ENCODE measurements at places on chromosomes 2 and 18.

GRCh38 chr2:6168485-6168884 lies 476.3 kb downstream of the SOX11 start:
- DNase-seq, result no peak

- no peak for DNase-seq
These were observed 13.2 kb downstream of the EVA1A start for GRCh38 chr2:75547345-75548035.

GRCh38 chr2:224987733-224988132 lies 54.5 kb downstream of the DOCK10 start:
- DNase-seq, result no peak

DNA sequence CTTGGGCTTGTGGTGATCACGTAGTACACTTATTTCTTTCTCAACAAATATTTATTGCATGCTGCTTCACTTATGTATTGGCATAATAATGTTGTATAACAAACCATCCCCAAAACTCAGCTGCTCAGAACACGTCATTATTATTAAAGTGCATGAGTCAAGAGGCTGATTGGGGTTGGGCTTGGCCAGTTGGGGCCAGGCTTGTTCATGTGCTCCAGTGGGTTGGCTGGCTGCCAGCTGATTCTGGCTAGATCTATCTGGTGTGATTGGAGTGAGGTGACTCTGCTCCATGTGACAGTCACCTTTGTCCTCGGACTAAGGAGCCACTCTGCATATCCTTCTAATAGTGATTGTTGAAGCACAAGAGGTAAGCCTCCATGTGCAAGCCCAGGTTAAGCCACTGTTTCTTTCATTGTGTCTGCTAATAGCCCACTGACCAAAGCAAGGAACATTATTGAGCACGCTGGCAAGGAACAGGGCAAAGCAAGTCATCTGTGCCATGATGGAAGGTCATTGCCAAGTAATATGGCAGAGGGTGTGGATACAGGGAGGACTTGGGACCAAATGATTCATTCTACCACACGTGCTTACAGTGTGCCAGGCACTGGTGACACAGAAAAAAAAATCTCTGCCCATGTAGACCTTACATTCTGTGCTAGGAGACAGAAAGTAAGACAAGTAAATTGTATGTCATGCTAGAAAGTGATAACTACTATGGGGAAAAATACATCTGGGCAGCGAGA lies 63.3 kb upstream of the TMEM182 start:
- DNase-seq, result no peak

DNA sequence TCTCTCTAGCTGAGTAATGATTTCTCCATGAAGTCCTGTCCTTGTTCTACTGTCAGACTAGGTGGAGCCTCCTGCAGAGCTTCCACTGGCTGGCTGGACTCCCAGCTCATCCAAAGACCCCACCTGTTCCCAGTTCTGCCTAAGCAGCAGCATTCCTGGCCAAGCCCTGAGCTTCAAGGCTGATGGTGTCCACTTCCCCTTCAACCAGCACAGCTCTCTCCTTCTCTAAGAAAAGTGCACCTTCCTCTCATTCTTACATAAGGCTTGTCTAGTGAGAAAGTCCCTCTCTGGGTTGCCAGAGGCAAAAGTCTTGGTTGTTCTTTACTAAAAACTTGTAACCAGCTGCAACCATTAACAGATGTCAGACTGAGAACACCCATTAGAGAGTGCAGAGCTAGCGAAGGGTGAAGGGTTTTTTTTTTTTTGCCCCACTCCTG lies 58.9 kb downstream of the CXCR4 start:
- DNase-seq, result no peak

DNA sequence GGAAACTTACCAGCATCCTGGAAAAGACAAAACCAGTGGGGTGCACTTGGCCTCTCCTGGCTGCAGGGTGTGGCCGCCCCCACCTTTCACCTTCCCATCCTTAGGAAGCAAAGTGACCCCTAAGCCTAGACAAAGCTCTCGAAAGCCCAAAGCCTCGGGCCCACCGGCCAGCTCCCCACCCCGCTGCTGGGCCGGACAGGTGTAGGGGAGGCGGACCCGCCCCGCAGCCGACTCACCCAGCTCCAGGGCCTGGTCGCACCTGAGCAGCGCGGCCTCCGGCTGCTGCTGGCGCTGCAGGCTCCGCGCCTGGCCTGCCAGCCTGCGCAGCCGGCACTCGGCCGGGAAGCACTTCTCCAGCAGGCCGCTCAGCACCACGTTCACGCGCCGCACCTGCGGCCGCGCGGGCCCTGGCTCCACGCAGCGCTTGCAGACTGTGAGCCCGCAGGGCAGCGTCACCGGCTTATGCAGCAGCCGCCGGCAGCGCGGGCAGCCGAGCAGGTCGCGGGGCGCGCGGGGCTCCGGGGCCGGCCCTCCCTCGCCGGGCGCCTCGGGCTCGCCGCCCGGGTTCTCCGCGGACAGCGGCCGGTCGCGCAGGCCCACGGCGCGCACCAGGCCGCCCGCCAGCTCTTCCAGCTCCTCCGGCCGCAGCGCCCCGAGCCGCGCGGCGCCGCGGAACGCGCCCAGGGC lies 979 bp downstream of the LONRF2 start:
- DNase-seq, result no peak

DNA sequence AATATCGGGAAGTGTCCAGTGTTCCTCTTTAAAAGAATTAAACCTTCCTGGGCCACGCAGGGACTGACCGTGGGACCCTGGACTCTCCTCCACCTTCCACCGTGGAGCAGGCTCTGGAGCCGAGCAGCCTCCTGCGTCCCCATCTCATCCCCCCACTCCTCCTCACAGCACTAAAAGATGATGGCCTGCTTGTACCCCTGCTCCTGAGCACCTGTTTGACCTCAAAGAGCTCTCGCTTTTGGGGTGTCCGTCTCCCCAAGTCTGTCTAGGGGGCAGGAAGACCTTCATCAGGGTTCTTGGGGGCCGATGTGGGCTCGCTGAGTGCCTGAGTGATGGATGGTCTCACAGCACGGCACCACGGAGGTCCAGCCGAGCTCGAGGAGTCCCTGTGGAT lies 1.2 kb upstream of the SDC1 start:
- no peak for DNase-seq

DNA sequence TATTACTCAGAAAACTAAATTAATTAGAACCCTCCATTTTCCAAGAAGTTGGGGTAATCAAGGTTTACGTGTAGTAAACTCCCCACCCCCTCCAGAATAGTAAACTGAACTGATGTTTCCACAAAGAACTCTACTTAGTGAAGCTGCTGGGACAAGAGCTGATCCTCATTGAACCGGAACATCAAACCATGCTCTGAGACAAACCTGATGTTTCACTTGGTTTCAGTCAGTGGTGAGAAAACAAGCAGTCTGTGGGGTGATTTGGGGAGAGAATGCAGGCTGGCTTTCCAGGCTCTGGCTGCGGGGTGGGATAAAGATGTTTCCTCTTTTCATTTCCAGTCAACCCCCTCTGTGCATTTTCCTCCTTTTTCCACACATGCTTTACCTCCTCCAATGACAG lies 38.2 kb downstream of the CELF4 start:
- no peak for DNase-seq

GRCh38 chr2:233208382-233209116 lies 42.9 kb upstream of the ATG16L1 start:
- no peak for DNase-seq

DNA sequence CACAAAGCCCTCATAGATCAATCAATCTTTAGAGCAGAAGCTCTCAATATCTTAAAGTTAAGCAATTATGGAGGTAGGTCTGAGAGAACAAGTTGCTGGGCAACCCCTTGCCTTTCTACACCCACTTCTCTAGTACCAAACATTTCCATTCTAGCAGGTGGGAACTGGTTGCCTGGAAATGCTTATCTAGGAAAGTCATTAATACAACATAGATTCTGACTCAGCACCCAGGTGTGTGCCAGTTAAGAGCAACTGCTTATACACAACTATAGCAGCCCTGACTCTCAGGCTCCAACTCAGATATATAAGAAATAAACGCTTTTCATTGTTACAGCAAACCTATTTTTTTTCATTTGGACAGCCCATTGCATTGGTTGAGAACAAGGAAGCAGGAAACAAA lies 237.7 kb downstream of the IRS1 start:
- DNase-seq, result no peak

DNA sequence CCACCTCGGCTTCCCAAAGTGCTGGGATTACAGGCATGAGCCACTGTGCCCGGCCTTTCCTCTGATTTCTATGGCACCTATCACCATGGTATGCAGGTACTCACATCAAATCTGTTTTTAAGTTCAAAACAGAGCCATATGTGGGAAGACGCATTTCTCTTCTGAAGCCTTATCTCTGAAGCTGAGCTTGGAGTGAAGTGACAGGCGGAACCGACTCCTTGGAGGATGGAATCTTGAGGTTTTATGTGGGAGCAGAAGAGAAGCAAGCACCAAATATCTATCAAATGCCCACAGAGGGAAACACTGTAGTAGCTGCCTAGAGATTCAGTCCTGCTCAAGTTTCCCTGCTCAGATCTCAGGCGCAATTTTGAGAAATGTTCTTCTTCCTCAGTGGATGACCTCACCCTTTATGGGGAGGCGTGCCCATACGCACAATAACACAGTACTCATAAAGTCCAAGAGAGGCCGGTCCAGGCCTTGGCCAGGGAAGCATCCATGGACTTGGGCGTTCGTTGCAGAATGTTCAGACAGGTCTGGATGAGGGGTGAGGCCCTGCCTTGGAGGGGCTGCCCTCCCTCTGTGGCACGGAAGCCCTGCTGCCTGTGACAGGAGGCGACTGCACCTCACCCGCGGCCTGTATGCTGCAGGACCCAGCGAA lies 67.9 kb downstream of the HNRNPLL start:
- DNase-seq, result no peak

GRCh38 chr2:128717758-128718710 lies 399.4 kb upstream of the HS6ST1 start:
- DNase-seq, result no peak

DNA sequence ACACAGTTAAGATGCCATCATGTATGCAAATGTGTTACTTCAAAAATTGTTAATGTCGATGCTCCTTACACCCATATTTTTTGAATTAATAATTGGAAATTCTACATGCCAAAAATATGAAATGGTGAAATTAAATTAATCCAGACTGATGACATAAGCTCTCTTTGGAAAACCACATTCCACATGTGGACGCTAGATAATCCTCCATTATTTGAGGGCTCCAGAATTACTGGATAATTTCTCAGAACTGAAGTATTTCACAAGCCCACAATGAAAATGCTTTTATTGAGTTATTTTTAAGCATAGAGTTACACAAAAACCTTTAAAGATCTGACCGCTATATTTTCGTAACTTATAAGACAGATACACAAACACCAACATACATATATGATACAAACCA lies 47.8 kb downstream of the FARSB start:
- DNase-seq, result no peak

DNA sequence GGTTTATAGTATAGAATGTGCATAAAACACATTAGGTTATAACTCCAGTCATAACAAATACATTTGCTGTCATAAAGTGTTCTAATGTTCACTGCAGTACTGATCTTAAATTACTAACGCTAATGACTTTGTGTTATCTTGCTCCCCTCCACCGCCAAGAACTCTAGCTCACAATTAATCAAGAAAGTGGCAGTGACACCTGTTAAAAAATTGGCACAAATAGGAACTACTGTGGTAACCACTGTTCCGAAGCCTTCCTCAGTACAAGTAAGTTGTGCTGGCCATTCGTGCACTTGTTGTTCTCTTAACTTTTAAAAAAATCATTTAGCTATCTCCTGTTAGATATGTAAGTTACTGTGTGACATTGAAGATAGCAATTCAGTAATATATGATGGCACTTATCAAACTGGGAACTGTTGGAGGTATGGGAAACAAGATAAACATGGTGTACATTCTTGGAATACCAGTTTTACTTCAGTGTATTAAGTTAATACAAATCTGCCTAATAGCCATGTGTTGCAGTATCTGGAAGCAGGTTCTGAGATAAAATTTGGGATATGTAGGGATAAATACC lies 41.2 kb downstream of the TAF4B start:
- DNase-seq, result no peak

GRCh38 chr18:45218436-45218835 lies 396.8 kb upstream of the SLC14A2 start:
- no peak for DNase-seq

DNA sequence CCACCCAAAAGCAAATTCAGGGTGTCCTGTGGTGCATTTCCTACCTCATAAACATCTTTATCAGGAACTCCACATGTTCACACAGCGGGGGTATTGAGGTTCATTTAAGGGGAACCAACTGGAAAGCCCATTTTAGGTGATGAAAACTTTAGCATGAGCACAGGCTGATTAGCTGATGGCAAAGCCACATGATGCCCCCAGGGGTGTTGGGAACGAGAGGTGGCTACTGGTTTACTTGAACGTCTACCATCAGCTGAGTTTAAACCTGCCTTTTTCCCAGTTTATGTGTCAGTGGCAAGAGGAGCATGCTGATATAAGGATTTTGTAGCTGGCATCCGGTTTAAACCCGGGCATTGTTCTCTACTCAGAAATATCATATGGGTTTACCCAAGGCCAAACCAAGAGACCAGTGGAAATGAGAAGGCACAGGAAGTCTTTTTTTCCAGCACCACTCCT lies 54.5 kb upstream of the UPP2 start:
- no peak for DNase-seq

DNA sequence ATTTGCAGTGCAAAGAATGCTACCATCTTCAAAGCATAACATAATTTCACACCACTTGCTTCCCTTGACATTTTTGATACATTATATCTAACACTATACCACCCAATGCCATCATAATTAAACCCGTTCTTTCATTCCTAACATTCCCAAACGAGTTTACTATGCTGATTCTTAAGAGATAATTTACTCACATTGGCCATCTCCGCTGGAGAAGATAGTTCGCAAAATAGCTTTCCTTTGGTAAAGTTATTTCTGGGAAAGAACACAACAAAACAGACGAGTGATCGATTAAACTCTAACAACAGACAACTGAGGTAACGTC lies 716 bp downstream of the MMADHC start:
- DNase-seq, result no peak

GRCh38 chr2:64524604-64525316 lies 632 bp downstream of the AFTPH start:
- DNase-seq, result no peak

- no peak for DNase-seq
These were observed 930.0 kb upstream of the KLHL29 start for GRCh38 chr2:22454826-22455485.

GRCh38 chr2:207658156-207658555 lies 33.0 kb upstream of the METTL21A start:
- DNase-seq, result no peak

GRCh38 chr2:210586381-210586780 lies 30.0 kb downstream of the CPS1 start:
- DNase-seq, result no peak

- no peak for DNase-seq
These were observed 74.3 kb downstream of the LONRF2 start for GRCh38 chr2:100248044-100248330.

DNA sequence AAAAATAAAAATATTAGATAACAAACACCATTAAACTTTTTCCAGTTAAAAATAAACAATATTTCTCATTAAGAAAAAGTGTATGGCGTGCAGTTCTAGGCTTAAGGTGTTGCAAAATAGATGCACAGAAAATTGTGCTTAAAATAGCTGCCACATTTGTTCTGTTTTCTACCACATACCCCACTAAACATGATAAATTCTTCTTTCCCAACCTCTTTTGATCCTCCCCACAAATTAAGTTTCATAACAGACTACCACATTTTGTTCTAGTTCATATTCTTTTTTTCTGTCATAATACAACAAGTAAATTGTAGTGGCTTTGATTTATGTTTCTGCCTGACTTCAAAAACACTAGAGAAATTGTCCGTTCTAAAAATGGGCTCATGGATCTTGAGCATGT lies 64.5 kb downstream of the ARHGAP28 start:
- DNase-seq, result no peak

Data from substantia nigra (tissue), 51 donors.